Tibial nerve (tissue), 4 donors: ENCODE measurements at places on chromosomes 2 and 18.

DNA sequence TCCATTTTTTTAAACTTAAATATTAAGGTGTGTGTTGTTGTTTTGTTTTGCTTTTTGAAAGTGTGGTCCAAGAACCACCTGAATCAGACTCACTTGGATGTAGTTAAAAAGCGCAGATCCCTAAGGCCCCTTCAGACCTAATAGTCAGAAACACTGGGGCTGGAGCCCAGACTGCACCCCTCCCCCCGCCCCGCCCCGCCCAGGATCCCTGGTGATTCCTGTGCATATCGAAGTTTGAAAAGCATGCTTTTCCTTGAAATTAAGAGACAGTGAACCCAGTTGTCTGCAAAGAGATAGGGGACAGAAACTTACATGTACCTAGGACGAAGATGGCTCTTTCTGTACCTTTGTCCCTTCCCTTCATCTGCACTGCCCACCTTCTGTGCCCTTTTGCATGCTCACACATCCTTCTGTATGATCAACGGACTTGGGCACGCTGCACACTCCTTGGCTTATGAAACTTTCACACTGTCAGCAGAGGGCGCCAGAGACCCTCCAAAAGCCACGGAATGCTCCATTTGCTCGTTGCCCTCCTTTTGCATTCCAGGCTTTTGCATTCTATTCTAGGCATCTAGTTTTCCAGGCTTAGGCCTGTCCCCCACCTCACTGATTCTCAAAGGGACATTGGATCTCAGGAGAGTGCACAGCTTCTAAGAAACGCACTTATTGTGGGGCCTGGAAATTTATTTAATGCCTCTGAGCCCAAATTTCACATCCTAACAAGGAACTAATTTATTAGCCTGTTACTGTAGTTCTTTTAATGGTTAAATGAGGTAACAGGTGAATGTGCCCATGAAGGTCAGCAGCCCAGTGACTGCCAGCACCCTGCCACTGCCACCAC, 32.8 kb upstream of the SLC14A1 start:
- DNase-seq, result peak; percentile 82

DNA sequence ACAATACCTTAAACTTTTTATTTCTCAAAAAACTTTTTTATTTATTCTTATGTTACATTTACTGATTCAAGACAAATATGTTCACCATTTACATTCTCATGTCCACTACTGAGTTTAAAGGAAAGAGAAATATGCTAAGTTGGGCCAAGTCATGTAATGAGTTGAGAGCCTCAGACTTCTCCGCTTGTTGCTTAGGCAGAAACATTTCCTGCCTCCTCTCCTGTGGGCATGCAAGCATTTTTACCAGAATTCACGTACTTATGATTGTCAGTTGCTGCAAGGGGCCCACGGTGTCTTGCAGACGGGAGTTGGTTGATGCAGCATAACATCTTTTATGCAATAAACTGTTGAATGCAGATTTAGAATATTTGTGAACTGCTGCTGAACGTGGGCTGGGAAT, 51.8 kb downstream of the MYO1B start:
- no peak for DNase-seq

DNA sequence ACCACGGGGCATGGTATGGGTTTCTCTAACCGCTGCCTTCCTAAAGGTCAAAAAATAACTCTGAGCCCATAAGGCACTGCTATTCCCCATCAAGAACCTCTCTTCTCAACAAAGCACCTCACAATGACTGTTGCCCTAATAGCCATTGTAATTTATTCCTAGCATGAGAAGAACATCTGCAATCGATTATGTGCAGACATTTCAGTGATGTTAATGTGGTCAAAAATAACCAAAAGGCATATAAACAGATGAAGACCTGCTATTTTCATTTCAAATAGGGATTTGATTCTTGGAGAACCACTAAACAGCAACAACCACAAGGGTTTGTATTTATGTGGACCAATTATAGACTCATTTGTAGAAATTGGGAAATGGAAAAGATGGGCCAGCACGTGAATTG, 356.6 kb downstream of the FBXO15 start:
- DNase-seq, result no peak

- peak; percentile 49 for DNase-seq
Observed at GRCh38 chr2:128306081-128306930, 12.4 kb downstream of the HS6ST1 start.

DNA sequence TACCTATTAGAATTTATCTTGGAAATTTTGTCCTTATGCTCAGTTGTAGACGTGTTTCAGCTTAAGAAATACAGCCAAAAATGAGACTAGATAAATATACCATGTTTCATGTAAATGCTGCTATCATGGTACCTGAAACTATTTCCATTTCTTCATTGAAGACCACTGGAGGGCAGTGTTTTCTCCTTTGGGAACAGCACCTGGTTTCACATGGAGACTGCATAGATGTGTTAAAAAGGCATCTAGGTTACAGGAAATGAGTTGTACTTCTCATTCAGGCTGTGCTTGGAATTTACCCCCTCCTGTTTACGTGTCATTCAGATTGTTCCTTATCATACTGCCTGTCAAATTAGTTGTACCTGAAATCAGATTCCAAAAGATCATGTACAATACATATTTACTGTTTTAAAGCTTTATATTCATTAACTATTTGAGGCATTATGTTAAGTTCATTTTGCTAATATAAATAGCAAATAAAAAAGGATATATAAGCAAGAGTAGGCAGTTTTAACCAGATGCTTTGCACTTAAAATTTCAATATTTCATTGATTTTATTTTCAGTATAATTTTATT, 57.3 kb upstream of the PSMD14 start:
- DNase-seq, result no peak

- no peak for DNase-seq
Observed at GRCh38 chr2:70991142-70991541, 3.5 kb downstream of the TEX261 start.

DNA sequence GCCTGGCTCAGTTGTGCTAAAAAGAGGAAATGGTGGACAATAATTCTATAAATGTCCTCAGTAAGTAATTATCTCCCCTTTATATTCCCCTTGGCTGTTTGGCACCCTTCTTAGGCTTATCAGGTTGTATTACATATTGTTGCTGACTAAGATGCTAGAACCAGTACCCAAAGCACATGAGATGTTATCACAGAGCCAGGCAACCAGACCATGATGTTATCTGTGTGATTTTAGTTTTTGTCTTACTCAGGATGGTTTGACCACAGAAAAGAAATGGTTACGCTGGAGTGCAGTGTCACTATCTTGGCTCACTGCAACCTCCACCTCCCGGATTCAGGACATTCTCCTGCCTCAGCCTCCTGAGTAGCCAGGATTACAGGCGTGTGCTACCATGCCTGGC, 15.2 kb downstream of the R3HDM1 start:
- DNase-seq, result no peak

- no peak for DNase-seq
Observed at GRCh38 chr18:29060349-29060748, 883.4 kb upstream of the CDH2 start.

DNA sequence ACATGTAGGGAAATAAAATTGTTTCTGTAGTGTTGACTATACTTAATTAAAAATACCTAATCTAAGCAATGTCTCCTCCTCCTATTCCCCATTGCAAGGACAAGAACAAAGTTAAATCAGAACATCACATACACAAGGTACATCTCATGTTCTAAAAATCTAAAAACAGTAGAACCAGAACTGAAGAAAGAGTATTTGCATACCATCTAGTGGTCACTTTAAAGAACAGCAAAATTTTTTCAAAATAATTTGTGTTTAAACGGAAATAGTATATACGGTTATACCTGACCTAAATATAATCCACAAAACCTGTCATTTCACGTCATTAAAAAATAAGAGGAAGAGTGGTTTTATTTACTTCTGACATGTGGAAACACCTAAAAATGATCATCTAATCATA, 294.3 kb upstream of the KCNH7 start:
- no peak for DNase-seq

GRCh38 chr2:197147942-197148341, 162.6 kb downstream of the ANKRD44 start:
- DNase-seq, result no peak

DNA sequence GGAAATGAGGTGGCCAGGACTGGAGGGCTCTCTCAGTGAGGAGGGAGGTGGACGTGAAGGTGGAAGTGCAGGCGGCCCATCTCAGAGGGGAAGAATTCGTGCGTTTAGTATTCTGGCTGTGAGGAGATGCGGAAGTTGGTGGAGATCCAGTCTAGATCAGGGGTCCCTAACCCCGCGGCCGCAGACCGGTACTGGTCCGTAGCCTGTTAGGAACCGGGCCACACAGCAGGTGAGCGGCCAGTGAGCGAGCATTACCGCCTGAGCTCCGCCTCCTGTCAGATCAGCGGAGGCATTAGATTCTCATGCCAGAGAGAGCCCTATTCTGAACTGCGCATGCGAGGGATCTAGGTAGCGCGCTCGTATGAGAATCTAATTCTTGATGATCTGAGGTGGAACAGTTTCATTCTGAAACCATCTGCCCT, 1.6 kb upstream of the FHOD3 start:
- no peak for DNase-seq

DNA sequence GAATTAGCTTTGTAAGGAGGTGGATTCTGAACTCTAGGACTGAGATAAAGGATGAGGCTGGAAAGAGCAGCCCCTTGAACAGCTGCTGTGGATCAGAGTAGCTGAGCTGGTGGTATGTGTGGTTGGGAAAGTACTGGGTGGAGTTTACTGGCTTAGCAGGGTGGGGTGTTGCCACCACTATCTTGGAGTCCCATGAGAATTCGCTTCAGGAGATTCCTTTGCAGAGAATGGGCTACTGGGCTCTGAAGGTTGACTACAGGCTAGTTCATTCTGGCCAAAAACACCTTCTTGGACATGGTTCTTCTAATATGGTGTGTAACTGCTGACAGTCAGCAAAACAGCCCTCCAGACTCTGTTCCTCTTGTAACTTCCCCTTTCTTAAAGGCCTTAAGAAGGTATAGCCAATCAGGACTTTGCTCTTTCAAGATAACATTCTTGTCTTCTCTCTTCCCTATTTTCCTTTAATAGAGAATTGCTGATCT, 52.7 kb downstream of the TET3 start:
- no peak for DNase-seq

GRCh38 chr2:18721038-18721922, 131.9 kb upstream of the NT5C1B start:
- DNase-seq, result no peak

GRCh38 chr2:162885281-162886070, 46.9 kb upstream of the KCNH7 start:
- DNase-seq, result no peak

- no peak for DNase-seq
Observed at GRCh38 chr2:189393440-189394111, 47.7 kb upstream of the WDR75 start.

DNA sequence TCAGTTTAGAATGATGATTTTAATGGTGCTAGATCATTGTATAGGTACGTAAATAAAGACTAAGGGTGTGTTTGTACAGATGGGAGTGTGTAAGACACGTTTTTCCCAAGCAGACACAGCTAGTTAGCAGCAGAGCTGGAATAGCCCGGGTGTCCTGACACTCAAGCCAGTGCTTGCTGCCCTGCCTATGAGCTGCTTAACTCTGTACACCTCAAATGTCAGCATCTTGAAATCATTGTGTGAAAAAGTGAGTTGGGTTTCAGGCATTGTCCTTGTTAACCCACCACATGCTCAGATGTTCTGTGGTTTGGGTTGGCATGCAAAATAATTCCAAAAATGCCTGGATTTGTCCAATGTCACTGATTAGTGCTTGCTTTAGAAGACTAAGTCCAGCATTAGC, 13.0 kb upstream of the TET3 start:
- no peak for DNase-seq

DNA sequence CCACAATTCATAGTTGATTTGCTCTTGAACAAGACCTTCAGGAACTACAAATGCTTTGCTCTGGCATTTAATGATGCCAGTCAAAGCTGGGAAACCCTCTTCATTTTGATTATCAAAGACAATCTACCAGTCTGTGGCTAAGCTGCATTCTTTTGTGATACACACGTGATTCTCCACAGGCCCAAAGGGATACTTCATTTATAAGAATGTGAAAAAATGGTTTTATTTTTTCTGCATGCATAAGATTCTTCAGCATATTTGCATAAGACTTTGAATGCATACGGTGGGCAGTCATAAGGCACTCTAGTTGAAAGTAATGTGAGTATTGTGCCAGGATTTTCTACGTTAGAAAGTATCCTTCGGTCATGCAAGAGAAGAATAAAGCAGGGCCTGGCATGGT, 33.0 kb upstream of the ARL5A start:
- no peak for DNase-seq

GRCh38 chr18:52008736-52009135, 331.3 kb upstream of the DCC start:
- no peak for DNase-seq

DNA sequence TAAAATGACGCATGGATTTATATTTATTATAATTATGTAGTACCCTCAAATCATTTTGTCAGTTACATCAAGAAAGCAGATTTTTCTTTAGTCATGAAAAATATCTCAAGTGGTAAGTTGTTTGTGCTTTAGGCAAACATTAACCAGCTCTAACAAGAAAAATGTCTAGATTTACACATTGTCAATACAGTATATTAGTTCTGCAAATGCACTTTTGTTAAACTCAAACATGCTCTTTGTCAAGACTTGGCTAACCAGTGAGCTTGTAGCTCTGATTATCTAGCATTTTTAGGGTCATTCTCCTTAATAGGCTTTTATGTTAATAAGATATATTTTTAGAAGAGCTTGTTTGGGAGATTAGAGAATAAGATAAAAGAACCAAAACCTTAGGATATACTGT, 32.7 kb downstream of the SCRN3 start:
- no peak for DNase-seq

DNA sequence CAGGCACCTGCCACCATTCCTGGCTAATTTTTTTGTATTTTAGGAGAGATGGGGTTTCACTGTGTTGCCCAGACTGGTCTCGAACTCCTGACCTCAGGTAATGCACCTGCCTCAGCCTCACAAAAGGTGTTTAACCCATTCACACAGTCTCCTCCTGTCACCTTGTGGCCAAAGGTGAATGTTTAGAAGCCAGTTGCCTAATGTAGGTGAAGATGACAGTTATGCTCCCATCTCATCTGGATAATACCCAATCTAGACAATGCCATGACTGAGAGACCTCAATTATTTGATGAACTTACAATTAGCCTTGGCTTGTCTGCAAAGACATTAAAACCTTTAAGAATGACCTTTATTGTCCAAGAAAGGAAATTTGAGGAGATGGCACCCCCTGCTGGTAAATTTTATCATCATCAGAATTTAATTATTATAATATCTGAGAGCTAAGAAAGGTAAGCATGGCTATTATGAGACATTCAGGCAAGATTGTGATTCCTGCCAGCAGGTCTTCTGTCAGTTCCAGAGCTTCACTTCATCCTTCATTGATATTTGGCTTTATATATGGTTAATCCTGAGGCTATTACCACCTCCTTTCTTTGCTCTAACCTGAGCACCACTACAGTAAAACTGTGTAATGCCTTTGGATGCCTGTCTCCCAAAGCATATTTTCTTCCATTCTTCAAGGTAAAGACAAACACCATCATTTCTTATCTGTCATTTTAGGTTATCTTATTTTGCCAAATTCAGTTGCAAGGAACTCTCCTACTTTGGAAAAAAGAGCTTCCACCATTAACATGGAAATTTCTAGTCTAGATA, 117.6 kb downstream of the FAM124B start:
- DNase-seq, result no peak
